Tongue (tissue), 3 donors: ENCODE measurements at places on chromosomes 5 and 9. TPM values are rescaled to one million over a fixed set of nuclear protein-coding genes. Genes with fewer than 3 reads are reported as not detected.
A peak's percentile ranks its signal among the peaks of the same experiment; 100 is the strongest.

PCDHGB3 gene
- 5.7 TPM for total RNA-seq

CYLC2 gene
- total RNA-seq, result not detected

- DNase-seq, result peak; percentile 38
Measured at GRCh38 chr5:73619606-73620333, 6.2 kb upstream of the ARHGEF28 start.

DNA sequence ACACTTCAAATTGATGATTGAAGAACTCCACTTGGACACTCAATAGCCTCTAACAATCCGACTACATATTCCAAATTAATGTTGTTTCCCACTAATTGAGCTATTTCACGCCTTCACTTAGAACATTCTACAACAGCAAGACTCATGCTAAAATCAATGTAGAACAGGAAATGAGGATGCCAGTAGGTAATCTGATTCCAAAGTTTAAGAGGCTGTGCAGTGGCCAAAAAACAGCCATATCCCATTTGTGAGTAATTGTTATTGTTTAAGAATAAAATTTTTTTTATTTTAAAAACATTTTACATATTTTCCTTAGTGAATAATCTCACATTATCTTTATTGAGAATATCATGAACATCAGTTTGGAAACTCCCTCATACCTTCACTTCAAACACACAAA, 35.7 kb upstream of the GHR start:
- no peak for DNase-seq

- DNase-seq, result peak; percentile 58
Measured at GRCh38 chr5:756865-757345, 27.6 kb downstream of the ZDHHC11B start.

- DNase-seq, result no peak
Measured at GRCh38 chr5:138833080-138833479, 42.1 kb downstream of the LRRTM2 start.
